ENCODE measurements at places on chromosomes 4 and X.

DNA sequence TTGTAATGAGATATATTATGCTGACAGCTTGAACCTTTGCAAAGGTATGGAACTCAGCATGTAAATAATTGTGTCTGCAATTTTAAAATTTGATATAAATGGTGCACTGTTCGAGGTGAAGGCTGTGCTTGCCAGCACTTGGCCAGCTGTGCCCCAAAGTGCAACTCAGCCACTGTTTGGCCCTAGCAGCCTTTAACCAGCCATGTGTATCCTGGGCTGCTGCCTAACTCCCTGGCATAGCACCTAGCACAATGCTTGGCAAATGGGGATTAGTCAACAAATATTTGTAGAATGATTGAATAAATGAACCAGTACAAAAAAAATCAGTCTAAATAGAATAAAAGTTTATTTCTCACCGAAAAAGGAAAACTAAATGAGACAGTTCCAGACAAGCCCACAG, 83.8 kb upstream of the ZIC3 start:
- DNase-seq = no peak

GRCh38 chrX:153495903-153496589, 1.3 kb downstream of the BGN start:
- no peak for DNase-seq

DNA sequence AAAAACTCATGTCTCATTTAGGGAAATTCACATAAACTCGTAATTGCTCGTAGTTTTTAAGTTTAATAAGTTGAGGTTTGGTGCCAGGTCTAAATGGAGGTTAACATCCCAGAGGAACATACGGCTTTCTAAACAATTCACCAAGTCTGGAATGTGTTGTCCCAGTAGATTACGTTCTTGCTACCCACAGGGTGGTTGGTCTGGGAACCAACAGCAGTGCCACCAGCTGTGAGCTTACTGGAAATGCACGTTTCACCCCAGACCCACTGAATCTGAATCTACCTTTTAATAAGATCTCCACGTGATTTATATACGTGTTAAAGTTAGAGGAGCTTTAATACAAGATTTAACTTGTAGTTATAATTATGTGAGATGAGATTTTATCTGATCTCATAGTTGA, 134.3 kb downstream of the BMPR1B start:
- DNase-seq = peak; percentile 23

DNA sequence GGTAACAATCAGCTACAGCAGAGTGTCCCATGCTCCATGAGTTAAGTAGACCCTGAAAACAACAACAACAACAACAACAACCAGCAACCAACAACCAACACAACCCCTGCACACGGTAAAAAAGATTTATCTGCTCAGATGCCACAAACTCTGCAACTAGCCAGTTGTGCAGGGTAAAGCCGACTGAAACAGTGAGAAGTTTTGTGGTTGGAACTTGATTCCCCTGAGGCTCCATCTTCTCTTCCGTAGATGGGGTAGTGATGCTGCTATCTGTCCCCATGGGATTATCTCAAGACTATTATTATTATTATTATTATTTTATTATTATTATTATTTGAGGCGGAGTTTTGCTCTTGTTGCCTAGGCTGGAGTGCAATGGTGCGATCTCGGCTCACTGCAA, 50.6 kb upstream of the RAPGEF2 start:
- DNase-seq = no peak
